ENCODE measurements at places on chromosomes 5 and 9. TPM values are rescaled to one million over a fixed set of nuclear protein-coding genes. Genes with fewer than 3 reads are reported as not detected.
A peak's percentile ranks its signal among the peaks of the same experiment; 100 is the strongest.

The ACER2 gene
- 5.9 TPM for total RNA-seq

The BICD2 gene
- total RNA-seq: 138 TPM

- DNase-seq: peak; percentile 96
Measured at GRCh38 chr9:36924071-36924470, 110.0 kb downstream of the PAX5 start.

DNA sequence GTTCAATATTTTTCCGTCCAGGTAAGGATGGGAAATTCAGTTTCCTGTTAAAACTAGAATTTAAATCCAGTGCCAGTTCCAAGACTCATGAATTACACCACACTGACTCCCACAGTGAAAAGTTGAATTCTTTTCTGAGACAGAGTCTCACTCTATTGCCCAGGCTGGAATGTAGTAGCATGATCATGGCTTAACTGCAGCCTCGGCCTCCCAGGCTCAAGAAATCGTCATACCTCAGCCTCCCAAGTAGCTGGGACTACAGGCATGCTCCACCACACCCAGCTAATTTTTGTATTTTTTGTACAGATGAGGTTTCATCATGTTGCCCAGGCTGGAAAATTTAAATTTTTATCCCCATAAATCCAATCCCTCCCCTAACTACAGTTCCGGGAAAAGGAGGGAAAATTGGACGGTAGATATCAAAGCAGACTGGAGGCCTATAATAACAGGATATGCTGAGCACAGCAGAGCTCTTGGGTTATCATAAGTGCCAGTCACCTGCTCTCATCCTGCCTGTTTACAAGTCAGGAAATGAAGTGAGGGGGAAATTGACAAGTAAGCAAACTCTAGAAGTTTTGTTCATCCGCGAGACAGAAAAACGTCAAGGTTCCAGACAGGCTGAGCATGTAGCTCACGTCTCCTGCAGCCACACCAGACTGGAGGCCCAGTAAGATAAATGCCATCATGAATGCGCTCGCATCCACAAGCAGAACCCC is 105.7 kb downstream of the UGCG start:
- DNase-seq: no peak

DNA sequence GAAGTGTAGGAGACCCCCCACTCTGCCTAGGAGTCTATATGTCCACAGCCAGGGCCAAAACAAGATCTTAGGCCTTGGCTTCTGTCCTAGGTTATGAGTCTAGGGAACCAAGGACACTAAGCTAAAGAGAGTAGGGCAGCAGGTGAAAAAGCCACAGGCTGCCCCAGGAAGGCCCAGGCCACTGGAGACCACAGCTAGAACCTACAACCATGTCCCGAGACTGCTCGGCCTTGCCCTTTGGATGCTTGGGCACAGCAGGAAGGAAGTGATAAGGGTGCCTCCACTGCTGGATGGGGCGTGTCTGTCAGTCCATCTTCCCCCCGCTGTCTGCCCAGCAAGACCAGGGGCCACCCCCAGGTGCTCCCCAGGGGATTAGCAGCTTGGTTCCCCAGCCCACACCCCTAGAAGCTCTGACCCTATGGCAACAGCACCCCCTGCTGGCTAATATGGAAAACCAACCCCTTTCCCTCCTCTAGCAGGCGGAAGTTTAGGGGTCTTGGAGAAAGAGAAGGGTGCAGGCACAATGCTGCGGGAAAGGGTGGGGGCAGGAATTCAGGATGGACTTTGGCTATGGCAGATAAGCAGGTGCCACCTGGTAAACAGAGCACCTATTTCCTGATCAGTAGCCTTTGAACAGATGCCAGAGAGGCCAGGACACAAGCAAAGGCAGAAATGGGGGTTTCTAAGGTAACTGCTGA is 10.5 kb upstream of the IRF1 start:
- peak; percentile 43 for DNase-seq

DNA sequence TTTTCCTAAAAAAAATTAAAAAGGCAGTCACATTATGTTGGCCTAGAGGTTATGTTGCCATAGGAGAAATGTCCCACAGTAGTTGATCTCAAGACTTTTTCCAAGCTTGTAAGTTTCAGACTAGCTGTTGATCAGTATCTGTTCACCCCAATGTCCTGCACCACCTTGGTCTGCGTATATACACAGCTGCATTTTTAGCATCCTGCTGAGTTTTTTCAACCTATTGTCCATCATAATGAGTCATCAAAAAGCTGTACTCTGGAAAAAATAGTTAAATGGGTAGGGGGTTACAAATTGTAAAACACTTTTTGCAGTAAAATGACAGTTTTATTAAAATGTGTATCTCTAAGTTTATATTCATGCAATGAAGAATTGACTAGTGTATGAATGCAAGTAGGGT is 53.2 kb upstream of the TMEM171 start:
- no peak for DNase-seq

The GHR gene
- 2.4 TPM for total RNA-seq

The DND1 gene
- 0.26 TPM for total RNA-seq

GRCh38 chr9:38073882-38074281 is 4.9 kb upstream of the SHB start:
- peak; percentile 84 for DNase-seq

DNA sequence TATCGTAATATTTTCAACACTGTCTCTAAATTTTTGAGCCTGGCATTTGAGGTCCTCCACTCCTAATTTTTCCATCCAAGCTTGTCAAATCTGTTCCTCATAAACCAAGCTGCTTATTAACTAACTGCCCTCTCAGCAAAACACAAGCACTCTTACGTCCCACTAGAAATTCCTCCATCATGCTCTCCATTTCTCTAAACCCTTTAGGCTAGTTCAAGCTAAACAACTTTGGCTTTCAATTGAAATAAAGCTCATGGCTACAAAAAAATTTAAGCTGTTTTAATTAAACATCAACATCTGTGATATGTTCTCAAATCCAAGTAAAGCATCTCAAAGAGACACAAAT is 45.7 kb downstream of the RNF145 start:
- DNase-seq: no peak

- peak; percentile 67 for DNase-seq
Measured at GRCh38 chr9:109538346-109538745, 40.2 kb upstream of the PTPN3 start.
